ENCODE measurements at places on chromosomes 1 and 21.

DNA sequence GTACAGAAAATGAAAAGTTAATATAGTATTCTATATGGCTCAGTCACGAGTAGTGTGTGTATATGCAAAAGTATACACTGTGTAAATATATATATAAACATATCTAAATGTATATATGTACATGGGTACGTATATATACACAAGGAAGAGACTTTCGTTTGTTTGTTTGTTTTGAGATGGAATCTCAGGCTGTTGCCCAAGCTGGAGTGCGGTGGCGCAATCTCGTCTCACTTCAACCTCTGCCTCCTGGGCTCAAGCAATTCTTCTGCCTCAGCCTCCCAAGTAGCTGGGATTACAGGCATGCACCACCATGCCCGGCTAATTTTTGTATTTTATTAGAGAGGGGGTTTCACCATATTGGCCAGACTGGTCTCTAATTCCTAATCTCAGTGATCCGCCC lies 16.4 kb downstream of the IL12RB2 start:
- DNase-seq, result no peak

DNA sequence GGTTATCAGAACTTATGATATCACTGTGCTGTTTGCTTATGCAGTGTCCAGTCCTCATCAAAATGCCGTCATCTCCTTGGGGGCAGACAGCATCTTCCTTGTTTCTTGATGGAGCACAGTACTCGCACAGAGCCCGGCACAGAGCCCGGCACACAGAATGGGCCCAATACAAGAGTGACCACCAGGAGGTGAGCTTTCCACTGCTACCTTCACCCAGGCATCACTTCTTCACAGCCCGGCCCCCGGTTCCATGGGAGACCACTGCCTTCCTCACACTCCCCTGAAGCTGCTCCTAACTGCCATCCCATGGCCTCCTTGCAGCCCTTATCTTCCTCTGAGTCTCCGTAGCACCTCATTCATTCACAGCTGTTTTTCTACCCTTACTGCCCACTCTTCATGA lies 94.0 kb downstream of the TNR start:
- no peak for DNase-seq

DNA sequence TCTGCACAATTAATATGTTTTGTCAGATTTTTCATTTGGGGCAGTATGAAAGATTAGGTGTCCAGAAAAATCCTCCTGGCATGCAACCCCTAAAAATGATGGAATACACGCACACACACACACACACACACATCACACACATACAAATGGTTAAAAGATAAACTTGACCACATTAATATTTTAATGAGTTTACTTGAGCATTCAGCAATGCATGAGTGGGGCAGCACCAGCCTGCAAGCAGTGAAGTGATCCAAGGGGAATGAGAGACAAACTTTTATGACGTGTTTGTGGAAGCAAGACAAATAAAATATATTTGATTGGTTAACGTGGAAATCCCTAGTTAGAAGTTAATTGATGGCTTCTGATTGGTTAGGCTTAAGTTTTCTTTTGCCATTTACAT lies 29.1 kb upstream of the SOAT1 start:
- no peak for DNase-seq

DNA sequence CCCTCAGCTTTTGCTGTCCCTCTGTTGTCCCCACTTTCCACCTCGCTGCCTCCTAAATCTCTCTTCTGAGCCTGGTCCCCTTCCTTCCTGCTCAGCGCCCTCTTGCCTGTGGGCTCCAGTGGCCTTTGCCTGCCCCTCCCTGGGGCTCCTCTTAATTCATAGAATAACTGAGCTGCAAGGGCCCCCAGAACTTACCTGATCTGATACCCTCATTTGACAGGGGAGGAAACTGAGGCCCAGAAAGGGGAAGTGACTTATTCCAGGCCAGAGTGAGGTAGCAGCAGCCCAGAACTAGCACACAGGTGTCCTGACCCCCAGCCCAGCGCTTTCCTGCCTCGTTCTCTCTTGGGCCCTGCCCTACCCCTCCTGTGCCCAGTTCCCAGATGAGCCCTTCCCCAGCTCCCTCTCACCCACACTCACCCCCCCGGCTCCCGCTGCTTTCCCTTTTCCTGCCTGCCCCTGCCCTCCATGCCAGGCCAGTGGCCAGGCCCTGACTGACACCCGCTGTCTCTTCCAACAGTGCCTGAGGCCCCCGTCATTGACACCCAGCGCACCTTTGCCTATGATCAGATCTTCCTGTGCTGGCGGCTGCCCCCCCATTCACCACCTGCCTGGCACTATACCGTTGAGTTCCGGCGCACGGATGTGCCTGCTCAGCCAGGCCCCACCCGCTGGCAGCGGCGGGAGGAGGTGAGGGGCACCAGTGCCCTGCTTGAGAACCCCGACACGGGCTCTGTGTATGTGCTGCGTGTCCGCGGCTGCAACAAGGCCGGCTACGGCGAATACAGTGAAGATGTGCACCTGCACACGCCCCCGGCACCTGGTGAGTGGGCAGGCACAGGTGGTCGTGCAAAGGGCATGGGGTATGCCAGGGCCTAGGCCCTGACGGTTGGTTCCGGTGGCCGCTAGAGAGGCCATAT lies 5.7 kb downstream of the TRIM46 start:
- no peak for DNase-seq

DNA sequence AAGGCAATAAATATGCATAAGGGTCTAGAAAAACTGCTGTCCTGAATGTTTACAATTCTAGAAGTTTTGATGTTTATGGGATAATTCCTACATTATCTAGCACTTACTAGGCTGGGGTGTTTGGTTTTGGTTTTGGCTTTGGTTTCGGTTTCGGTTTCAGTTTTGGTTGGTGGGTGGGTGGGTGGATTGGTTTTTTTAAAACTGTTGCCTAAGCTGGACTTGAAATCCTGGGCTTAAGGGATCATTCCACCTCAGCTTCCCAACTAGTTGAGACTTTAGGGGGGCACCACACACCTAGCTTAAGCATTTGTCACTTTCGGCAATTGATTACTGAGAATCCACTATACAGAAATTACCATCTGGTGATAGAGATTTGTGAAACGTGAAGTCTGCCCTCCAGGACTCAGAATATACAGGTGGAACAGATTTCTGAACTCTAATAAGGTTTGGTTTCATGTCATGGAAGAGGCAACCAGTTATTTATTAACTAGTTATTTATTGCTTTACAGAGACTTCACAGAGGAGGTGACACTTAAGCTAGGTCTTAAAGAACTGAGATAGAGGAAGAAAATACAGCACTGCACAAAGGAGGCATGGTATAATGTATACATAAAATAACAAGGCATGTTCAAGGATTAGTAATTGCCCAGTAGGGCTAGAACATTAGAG lies 69.6 kb downstream of the PIK3R3 start:
- no peak for DNase-seq

- no peak for DNase-seq
Observed at GRCh38 chr1:169109561-169110134, 3.2 kb downstream of the ATP1B1 start.

DNA sequence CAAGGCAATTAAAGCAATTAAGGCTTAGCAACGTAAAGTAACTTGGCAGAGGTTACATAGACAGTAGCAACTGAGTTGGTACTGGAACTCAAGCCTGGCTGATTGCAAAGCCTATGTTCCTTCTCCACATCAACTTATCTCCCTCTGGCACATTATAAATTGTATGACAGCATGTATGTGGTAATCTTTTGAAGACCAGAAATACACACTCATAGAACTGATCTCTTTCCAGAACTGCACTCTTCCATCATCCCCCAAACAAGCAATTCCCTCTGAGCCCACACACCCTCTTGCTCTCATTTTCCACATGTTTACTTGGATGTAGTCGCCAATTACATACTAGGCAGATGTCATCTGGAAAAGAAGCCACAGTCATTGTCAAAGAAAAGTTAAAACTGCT lies 502.2 kb downstream of the PLPP3 start:
- no peak for DNase-seq

GRCh38 chr21:32819694-32820093 lies 48.1 kb upstream of the PAXBP1 start:
- DNase-seq, result no peak

GRCh38 chr1:192545896-192546521 lies 29.6 kb upstream of the RGS1 start:
- no peak for DNase-seq

DNA sequence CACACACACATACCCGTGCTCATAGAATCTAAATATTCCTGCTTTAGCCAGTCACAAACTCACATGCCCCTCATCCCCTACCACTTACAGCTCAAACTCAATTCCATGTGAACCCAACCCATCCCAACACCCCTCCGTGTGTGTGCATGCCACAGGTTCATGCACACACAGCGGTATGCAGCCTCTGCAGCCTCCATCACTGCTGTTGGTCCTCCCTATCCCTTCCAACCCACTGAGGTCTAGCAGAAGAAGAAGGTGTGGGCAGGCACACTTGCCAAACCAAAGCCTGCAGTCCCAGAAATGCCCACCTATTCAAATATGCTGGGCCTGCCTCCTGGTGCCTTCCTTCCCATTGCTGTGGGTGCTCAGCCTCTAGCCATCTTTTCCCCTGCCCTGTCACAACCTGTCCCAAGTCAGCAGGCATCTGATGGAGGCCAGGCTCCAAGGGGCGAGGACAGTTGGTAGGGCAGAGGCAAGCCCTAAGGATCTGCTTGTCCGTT lies 26.2 kb downstream of the SLC2A1 start:
- no peak for DNase-seq

GRCh38 chr1:6427441-6428390 lies 3.1 kb downstream of the ESPN start:
- no peak for DNase-seq

DNA sequence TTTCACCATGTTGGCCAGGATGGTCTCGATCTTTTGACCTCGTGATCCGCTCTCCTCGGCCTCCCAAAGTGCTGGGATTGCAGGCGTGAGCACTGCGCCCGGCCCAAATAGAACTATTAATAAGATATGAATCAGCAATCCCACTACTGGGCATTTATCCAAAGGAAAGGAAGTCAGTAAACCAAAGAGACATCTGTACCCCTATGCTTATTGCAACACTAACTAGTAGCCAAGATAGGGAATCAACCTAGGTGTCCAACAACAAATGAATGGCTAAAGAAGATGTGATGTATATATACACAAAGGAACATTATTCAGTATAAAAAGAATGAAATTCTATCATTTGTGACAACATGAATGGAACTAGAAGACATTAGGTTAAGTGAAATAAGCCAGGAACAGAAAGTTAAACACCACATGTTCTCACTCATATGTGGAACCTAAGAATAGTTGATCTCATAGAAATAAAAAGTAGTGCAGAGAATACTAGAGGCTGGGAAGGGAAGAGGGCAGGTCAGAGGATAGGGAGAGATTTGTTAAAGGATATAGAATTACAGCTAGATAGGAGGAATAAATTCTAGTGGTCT lies 48.8 kb downstream of the XPR1 start:
- no peak for DNase-seq

GRCh38 chr1:1259951-1260600 lies 13.6 kb upstream of the C1QTNF12 start:
- no peak for DNase-seq

GRCh38 chr1:45824607-45825006 lies 21.2 kb downstream of the MAST2 start:
- no peak for DNase-seq

- no peak for DNase-seq
Observed at GRCh38 chr1:40014253-40014706, 26.2 kb upstream of the CAP1 start.

DNA sequence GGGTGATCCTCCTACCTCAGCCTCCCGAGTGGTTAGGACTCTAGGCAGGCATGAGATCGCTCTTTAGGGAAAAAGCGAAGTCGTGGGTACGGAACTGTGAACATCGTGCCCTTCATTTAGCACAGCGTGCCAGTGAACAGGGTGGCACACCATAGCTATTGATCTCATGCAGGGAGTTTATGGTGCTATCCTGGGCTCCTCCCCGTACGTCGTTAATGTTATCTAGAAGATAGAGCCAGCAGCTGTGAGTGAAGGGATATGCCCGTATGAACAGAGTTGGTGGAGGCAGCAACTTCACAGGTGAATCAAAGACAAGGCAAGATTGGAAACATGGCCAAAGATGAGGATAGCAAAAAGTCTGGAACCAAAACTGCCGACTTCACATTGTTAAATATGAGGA lies 11.2 kb downstream of the CLCN6 start:
- DNase-seq, result no peak

DNA sequence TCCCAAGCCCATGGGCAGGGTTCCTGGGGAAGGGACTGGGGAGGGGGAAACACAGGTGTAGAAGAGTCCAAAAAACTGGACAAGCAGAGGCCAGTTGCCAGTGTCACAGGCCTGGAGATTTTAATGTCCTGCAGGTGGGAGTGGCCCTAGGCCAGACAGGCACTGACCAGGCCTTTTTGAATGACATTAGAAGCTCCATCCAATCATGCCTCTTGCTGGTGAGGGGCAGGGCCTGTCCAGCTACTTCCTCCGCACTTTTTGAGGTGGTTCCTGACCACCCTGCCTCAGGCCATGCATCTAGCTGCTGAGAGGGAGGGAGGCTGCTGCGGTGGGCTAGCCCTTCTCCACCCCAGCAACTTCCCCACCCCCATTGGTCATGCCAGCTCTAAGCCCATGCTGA lies 15.9 kb upstream of the KIF21B start:
- no peak for DNase-seq

DNA sequence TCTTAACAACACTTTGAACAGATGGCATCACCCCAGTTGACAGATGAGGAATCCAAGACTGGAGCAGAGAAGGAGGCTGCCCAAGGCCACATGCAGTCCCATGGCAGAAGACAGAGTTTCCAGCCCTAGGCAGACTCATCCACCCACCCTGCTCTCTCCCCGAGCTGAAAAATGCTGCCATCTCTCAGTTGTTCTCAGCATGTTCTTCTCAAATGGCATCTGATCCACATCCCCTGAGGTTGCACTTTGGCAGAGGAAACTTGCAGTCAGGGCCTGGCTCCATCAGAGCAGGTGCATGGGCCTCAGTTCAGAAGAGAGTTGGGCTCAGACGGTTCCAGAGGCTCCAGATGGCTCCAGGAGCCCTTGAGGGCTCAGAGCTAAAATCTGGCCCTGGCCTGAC lies 709.4 kb downstream of the MATN1 start:
- no peak for DNase-seq

- DNase-seq, result peak; percentile 17
Observed at GRCh38 chr1:35883635-35884101, 659 bp downstream of the AGO1 start.

DNA sequence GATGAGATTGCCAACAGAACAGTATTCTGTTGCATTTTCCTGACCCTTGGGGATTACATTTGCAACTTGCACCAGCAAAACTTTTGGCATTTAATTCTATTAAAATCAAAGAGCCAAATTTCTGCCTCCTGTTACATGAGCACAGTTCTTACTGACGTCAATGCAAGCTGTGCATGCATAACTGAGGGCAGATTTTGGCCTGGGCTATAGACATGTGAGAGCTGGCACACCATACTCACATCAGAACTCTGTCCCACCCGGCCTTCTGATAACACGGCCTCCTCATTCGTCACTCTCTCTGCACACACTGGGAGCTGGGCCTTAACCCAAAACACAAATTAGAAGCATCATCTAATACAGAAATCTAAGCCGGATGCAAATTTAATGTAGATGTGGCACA lies 31.5 kb downstream of the PAPPA2 start:
- no peak for DNase-seq

DNA sequence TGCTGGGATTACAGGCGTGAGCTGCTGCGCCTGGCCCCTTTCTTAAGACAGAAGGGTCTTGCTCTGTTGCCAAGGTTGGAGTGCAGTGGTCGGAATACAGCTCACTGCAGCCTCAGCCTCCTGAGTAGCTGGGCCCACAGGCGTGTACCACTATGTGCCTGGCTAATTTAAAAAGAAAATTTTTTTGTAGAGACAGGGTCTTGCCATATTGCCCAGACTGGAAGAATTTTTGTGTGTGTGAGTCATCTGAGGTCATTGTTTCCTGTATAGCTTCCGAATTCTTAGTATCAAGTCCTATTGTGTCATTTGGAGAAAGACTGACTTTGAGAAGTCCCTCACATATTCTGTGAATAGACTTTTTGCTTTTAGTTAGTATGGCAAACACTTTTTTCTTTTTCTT lies 4.7 kb downstream of the SZRD1 start:
- no peak for DNase-seq

Measured in stimulated activated CD8-positive, alpha-beta memory T cell treated with anti-CD3 and anti-CD28 coated beads, Interleukin-7, amount 100 ng/mL, for 48 hours (primary cell).